Stimulated activated CD4-positive, alpha-beta T cell treated with anti-CD3 and anti-CD28 coated beads, Interleukin-12 subunit alpha, Interleukin-12 subunit beta, amount 100 ng/mL, for 48 hours (primary cell): ENCODE measurements at places on chromosomes 5 and 9.

DNA sequence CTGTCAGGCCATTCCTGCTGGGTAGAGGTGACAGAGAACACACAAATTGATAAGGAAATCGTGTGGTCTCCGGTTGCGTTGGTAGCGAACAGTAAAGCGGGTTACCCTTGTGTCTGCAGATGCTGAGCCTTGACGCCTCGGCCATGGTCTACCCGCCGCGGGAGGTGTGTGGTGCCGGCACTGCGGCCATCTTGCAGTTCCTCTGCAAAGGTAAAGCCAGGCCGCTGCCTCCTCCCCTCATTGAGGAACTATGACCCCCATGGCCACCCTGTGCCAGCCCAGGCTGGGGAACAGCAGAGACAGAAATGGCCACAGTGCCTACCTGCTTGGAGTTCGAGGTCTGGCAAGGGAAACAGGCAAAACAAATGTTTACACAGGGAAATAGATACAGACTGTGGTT is 16.3 kb downstream of the LRSAM1 start:
- no peak for DNase-seq

DNA sequence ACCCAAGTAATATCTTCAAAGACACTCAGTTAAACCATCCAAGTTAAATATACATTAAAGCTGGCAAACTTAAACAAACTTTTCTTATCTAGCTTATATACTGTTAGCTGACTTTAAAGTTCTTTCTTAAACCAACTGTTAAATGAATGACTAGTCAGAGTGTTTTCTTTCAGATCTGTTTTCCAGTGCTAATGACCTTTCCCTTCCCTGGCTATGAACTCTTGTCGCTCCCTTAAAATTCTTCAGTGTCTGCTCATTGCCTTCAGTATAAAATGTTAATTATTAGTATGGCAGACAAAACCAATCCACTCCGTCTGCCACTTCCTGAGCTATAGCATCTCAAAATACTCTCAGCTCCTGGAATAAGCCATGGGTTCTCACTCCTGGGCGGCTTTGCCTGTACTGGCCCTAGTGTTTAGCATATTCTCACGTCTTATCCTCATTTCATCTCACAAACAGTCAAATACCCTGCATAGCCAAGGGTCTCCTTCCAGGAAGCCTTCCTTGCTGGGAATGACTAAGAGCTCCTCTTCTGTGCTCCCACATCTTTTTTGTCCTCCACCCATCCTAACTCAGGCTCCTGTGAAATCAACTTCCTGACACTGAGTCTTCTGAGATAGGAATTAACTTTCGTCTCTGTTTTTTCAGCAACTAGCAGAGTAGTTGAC is 87.7 kb downstream of the VCAN start:
- DNase-seq, result no peak

GRCh38 chr5:65213921-65214525 is 267.7 kb downstream of the ADAMTS6 start:
- DNase-seq, result no peak

- DNase-seq, result peak; percentile 22
These were observed 33.1 kb downstream of the RASA1 start for GRCh38 chr5:87300744-87301143.

- DNase-seq, result no peak
These were observed 535.6 kb upstream of the MEF2C start for GRCh38 chr5:89418407-89419085.

DNA sequence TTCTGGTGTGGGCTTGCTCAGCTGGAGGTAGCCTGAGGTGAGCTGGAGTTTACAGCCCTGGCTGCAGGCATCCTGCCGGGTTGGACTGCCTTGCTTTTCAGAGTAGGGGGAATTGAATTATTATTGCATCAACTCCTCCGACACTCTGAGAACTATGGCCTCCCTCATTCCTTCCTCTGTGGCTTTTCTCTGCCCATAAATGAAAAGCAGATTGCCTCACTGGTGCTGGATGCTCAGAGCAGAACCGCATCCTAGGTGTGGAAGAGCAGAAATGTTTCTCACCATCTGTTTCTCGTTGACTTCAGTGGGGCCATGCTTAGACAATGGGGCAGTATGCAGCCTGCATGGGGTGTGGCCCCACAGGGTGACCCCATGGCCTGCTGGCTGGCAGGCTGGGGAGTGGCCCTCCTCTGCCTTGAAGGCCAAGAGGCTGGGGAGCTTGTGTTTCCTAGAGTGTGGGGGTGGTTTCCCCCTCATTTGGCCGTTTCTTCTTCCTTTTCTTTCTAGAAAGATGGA is 27.3 kb upstream of the TGFBI start:
- no peak for DNase-seq

GRCh38 chr5:150587856-150588595 is 52.4 kb upstream of the SYNPO start:
- no peak for DNase-seq

GRCh38 chr9:4486176-4486575 is 4.1 kb upstream of the SLC1A1 start:
- DNase-seq, result no peak

- no peak for DNase-seq
These were observed 210.0 kb downstream of the HINT1 start for GRCh38 chr5:130955041-130955440.

GRCh38 chr5:132445640-132445923 is 45.0 kb downstream of the IRF1 start:
- no peak for DNase-seq

- DNase-seq, result no peak
These were observed 45.6 kb downstream of the TLE4 start for GRCh38 chr9:79617395-79617794.

GRCh38 chr9:76677481-76678055 is 86.7 kb upstream of the PCA3 start:
- no peak for DNase-seq

DNA sequence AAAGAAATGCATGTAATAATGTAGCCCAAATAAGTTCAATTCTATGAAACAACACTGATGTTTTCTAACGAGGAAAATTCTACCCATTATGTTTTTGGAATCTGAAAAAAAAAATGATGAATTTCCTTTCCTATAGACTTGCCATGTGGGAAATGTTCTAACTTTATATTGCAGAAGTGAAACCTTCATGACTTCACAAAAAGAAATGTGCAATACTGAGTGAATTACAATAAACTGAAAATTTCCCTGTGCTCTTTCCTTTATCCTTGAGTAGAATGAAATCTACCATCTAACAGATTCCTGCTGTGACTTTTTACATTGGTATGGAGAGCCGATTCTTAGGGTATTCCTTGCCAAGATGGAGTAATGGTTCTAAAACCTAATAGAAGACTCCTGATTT is 1622.5 kb downstream of the MAT2B start:
- DNase-seq, result no peak

- DNase-seq, result no peak
These were observed 1.9 kb upstream of the NRARP start for GRCh38 chr9:137303893-137304382.

DNA sequence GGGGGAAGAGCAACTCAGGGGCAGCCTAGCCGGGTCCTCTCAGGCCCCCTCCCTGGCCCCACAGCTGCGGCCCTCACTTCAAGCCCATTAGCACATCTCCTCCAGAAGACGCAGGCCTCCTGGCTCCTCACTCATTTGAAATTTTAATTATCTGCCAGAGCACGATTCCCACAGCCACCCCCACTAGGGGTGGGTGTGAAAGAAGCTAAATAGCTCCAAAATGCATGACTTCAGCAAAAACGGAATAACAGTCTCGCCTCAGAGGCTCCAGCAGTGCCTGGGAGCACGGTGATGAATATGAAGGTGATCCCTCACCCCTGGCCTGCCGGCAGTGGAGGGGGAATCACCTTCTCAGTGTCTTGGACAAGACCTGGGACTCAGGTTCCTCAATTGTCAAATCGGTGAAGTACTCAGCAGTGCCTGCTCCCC is 61.1 kb upstream of the HRH2 start:
- DNase-seq, result no peak

DNA sequence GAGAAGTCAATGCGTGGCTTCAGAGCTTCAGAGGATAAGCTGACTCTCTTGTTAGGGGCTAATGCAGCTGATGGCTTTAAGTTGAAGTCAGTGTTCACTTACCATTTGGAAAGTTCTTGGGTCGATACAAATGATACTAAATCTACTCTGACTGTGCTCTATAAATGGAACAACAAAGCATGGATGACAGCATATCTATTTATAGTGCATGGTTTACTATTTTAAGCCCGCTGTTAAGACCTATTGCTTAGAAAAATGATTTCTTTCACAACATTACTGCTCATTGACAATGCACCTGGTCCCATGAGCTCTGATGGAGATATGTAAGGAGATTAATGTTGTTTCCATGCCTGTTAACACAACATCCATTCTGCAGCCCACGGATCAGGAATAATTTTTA is 435.7 kb downstream of the MAT2B start:
- DNase-seq, result no peak

DNA sequence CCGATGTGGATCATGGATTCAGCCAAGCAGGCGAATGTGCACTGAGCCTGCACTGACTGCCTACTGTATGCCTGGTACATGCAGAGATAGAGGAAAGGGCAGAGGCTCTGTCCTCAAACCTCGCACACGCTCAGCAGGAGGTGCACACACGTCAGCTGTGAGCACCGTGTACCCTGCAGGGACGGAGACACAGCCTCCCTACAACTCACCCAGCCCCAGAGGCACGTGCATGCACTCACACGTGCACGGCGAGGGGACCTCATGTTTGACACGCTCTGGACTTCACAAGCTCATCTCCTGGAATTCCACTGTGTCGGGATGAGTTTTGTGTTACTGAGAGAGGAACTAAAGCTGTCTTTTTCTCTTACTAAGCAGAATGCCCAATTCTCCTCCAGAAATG is 48.4 kb downstream of the IRX2 start:
- DNase-seq, result no peak

- no peak for DNase-seq
These were observed 390.4 kb upstream of the CDH6 start for GRCh38 chr5:30802961-30803705.

DNA sequence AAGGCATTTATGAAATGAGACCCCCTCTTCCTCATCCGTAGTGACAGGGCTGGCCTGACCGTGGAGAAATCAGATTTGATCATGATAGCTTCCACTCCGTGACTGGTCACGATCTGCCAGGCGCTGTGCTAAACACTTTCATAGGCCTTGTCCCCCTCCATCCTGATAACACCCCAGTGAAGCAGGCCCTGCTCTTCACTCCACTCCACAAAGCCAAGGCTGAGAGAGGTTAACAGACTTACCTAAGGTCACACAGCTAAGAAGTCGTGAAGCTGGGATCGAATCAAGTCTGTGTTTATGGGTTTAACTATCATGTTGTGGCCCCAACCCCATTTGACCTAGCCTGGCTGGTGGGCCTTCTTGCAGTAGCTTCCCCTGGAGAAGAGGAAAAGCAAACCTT is 53.3 kb upstream of the IL17B start:
- no peak for DNase-seq

DNA sequence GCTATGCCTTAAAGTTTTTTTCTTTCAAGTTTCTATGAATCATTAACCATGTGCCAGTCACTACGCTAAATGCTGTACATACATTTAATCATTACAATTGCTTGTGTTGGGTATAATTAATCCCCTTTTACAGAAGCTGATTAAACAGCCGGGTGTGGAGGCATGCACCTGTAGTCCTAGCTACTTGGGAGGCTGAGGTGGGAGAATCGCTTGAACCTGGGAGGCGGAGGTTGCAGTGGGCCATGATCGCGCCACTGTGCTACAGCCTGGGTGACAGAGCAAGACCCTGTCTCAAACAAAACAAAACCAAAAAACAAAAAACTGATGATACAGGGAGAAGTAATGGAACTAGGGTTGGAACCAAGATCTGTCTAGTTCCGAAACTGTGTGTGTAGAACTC is 1.2 kb upstream of the UBE2R2 start:
- DNase-seq, result no peak

GRCh38 chr9:27673641-27674040 is 100.4 kb upstream of the C9orf72 start:
- no peak for DNase-seq

DNA sequence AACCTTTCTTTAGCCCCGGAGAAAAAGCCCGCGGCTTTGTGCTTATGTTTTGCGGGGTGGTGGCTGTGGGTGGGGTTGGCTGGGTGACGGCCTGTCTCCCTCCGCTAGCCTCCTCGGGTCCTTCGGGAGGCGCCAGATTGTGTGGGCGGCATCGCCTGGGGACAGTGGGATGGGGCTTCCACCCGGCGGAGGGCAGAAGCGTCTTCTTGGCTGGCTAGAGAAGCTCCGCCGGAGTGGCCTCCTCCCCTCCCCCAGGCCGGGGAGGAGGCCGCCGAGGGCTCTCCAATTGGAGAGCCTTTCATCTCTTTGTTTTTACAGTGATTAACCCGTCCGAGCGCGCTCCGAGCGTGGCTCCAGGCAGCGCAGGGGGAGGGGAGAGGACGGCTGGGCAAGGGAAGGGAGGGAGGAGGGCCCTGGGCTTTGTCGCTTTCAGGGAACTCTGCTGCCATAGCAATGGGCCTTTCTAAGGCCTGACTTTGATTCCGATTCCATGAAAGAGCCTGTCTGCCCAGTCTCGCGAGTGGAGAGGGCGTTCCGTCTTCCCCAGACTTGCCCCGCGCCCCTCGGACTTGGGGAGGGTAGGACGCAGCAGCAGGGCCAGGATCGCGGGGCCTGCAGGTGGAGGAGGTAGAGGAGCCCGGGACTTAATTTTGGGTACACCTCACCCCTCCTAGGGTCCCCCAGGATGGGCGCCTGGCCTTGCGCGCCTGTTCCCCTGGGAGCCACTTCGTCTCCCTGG is 36.7 kb upstream of the TIFAB start:
- no peak for DNase-seq

- DNase-seq, result no peak
These were observed 44.2 kb downstream of the TLE4 start for GRCh38 chr9:79616013-79616412.

DNA sequence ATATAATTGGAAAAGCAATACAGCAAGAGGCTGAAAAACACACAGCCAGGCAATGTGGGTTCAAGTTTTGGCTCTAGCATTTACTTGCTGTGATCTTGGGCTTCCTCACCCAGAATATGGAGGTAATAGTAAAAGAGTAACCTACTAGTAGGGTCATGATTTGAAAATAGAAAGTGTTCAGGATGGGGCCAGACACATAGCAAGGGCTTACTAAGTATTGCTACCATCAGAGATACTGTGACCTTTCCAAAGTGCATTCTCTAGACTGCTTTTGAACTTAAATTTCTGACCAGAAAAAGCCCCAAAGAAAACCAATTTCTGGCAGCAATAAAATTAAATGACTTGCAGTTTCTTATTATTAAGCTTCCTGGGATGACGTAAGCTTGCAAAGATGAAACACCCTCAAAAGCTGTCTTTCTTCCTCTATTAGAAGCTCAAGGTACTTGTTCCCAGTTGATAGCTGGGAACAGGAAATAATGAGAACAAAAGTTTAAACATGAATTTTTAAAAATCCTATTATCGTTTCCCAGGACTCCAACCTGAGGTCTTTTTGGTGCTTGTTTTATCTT is 20.3 kb downstream of the SLC45A2 start:
- no peak for DNase-seq

- DNase-seq, result no peak
These were observed 62.1 kb downstream of the PCSK1 start for GRCh38 chr5:96370976-96371375.

DNA sequence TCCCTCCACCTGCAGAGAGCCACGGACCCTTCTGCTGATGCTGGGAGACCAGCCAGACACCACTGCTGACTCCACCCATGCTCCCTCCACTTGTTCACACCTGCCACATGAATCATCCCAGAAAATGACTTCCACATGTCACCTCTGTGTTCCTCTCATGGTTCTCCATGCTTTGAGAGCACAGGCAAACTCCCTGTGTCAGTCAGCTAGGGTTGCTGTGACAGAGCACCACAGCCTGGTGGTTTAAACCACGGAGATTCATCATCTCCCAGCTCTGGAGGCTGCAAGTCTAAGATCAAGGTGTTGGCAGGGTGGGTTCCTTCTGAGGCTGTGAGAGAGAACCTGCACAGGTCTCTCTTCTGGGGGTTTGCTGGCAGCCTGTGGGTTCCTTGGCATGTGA is 381.4 kb downstream of the GADD45G start:
- DNase-seq, result no peak
